HepG2 (cell line): ENCODE measurements at places on chromosomes 7 and 10.
A peak's percentile ranks its signal among the peaks of the same experiment; 100 is the strongest.

DNA sequence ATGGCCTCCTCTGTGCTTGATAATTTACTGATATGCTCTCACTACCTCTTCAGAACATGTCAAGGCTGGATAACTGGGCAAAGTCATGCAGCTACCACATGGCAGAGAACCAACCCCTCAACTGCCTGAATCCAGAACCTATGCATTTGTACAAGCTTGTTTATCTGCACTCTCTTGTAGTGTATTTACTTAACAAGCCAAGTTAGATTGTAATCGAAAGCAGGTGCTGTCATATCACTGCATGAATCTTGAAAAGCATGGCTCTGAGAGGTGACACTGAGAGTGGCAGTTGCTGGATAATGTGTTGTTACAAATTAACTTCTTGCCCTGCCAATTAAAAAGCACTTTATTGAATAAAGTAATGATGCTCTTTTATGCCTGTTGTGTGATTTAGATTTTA, 588.6 kb downstream of the NRG3 start:
- no peak for DNase-seq

DNA sequence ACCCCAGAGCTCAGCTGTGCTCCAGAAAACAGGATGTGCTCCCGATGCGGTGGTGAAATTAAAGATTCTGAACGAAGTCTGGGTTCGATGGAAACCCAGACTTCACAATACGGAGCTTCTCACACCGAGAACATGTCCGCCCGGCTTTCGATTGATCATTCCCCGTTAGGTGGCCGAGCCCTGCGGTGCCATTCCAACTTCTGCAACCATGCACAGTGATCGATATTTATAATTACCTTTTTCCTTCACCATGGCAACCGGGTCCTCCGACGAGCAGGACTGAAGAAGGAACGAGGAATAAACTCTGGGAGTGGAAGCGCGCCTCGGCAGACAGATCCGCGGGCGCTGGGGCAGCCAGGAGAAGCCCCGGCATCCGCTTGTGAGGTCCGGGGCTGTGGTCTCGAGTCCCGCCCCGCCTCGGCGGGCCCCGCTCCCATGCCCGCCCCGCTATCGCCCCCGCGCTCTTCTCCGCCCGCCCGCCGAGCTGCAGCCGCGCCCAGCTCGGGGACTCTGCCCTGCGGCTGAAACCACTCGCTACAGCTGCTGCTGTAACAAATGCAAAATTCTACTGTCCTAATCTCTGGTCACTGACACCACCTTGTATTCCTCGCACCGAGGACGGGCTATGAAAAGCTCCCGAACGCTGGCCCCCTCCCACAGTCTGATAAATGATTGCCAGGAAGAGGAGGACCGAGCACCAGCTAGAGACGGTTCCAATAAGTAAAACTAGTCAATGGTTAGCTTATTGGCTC, 26.2 kb downstream of the ABLIM1 start:
- peak; percentile 76 for DNase-seq

GRCh38 chr7:152369518-152369917, 66.3 kb downstream of the KMT2C start:
- DNase-seq = no peak

DNA sequence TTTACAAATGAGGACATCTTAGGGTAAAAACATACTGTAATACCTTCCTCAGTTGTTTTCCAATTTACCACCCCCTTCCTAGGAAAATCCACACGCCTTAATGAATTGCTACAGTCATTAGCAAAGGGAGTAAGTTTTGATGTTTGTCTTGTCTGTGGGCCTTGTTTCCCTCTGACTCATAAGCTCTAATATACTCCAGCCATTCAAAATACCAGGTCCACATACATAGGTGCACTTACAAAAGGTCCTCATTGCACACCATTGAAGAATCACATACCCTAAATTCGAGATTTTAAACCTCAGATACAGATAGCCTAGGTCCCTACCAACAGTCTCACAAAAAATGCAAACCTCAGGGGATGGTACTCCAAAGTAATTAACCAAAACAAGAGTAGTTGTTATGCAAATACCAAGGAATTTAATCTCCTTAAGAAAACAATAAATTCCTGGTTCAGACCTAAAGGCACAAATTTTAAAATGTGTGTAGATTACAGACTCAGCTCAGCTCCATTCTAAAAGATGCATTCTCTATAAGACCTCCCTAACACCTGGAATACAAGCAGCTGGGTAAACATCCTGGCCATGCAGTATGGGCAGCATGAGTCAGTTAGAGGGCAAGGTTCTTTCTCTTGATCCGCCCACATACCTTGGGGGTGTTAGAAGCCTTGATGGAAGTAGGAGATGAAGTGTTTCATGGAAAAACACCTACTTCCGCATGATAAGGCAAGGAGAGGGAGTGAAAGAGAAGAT, 3.0 kb upstream of the LIPK start:
- peak; percentile 72 for DNase-seq

- DNase-seq = peak; percentile 39
Measured at GRCh38 chr10:127715782-127716378, 21.1 kb upstream of the FOXI2 start.

DNA sequence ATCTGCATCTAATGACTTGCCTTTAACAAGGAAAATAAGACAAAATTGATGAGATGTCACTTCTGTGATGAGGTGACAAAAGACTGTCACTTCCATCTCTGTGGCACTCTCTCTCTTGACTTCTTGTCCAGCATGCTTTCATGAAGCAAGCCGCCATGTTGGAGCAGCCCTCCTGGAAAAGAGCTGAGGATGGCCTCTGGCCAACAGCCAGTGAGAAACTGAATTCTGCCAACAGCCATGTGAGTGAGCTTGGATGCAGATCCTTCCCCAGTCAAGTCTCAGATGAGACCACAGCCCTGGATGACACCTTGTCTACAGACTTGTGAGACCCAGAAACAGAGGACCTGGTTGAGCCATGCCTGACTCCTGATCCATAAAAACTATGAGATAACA, 412.6 kb upstream of the SHH start:
- no peak for DNase-seq

DNA sequence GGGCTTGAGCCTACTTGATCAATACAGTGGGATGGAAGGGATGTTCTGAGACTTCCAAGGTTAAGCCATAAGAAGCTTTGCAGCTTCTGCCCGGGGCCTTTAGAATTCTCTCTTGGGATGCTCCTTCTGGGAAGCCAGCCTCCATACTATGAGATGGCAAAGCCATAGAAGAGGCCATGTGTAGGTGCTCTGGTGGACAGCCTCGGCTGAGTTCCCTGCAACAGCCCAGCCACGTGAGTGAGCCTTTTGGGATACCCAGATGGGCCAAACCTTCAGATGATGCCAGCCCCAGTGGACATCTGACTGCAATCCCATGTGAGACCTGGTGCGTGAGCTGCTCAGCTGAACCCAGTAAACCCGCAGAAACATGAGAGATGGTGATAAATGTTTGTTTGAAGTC, 370.6 kb downstream of the RPS24 start:
- DNase-seq = no peak

DNA sequence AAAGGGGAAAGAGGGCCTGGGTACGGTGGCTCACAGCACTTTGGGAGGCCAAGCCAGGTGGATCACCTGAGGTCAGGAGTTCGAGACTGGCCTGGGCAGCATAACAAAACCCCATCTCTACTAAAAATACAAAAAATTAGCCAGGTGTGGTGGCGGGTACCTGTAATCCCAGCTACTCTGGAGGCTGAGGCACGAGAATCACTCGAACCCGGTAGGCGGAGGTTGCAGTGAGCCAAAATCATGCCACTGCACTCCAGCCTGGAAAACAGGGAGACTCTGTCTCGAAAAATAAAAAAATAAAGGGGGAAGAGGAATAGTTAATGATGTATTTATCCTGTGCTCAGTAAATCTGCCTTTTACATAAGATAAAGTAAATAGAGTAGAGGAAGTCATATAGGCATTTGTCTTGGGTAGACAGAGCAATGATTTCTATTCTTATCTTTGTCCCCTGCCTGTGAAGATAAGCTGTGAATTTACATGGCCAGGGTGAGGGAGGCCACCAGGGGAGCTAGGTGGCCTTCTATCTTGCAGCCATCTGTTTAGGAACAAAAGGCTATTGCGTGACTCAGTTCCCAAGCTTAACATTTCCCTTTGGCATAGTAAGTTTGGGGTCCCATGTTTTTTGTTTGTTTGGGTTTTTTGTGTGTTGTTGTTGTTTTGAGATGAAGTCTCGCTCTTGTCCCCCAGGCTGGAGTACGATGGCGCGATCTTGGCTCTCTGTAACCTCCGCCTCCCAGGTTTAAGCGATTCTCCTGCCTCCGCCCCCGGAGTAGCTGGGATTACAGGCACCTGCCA, 73.2 kb upstream of the GTF2I start:
- peak; percentile 81 for DNase-seq

- DNase-seq = peak; percentile 72
Measured at GRCh38 chr10:52308251-52309031, 5.6 kb upstream of the DKK1 start.

- no peak for DNase-seq
Measured at GRCh38 chr10:43042503-43043341, 34.1 kb upstream of the RET start.

DNA sequence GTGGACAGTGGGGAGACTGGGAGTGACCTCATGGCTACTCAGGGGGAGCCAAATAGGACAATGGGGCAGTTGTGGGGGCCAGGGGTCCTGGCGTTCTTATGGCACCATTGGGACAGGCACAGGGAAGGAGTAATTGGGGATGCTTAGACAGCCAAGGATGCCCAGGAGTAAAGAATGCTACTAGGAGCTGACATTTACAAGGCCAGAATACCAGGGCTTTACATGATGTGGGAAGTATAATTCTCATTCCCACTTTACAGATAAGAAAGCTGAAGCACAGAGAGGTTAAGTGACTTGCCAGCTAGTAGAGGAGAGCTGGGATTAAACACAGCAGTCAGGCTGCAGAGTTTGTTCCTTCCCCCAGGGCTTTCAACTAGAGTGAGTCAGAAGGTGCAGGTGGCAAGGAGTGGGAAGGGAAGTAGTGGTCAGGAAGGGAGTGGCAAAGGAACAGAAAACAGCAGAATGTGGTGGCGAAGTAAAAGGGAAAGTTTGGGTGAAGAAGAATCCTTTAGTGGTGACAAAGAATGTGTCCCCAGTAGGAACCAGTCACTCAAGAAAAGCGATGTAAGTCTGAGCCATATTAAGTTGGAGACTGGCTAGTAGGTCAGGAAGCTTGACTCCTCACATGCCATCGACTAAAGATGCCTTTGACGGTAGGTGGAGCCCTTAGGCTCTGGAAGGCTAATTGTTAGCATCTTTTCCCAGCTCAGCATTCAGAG, 32.8 kb downstream of the CPVL start:
- DNase-seq = peak; percentile 24

DNA sequence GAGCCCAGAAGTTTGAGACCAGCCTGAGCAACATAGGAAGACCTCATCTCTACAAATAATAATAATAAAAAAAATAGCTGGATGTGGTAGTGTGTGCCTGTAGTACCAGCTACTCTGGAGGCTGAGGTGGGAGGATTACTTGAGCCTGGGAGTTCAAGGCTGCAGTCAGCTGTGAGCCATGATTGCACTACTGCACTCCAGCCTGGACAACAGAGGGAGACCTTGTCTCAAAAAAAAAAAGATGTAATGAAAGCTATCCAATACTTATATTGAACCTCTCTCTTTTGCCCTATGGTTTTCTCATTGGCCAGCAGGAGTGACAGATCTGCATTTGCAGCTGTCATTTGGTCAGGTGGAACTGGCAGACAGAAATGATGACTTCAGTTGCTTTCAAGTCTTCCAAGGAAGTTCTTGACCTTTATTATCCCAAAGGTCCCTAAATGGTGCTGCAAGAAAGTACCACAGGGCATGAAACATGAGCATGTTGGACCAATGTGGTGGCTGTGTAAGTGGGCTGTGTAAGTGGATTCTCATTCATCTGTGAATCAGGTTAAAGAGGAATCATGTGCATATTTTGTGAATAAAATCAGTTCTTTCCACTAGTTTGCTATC, 99.4 kb downstream of the CALD1 start:
- peak; percentile 30 for DNase-seq

DNA sequence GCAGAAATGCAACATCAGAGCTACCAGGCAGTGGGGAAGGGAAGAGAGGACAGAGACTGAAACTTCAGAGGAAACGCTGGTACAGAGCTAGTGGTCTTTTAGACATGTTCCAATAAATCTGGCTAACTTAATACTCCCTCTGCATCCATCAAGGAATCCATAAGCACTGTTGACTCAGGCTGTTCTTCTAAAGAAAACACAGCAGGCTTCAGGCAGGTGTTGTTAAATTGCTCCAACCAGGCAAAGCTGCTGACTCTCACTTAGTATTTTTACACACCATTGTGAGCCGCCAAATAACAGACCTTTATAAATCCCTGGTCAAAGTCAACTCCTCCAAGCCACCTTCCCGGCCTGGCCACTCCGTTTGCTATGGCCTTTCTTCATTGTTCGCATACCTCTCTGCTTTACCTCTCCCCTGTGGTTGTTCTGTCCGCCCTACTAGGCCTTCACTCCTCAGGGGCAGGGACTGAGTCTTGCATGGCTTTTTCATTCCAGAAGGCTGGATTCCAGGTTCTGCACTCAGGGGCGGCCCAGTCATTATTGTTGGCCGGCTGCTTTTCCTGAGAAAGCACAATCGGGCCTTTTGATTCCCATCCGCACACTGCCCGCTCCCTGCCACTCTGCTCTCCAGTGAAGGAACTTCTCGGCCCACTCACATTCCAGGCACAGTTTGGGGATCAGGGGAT, 18.4 kb downstream of the CREB3L2 start:
- peak; percentile 23 for DNase-seq

DNA sequence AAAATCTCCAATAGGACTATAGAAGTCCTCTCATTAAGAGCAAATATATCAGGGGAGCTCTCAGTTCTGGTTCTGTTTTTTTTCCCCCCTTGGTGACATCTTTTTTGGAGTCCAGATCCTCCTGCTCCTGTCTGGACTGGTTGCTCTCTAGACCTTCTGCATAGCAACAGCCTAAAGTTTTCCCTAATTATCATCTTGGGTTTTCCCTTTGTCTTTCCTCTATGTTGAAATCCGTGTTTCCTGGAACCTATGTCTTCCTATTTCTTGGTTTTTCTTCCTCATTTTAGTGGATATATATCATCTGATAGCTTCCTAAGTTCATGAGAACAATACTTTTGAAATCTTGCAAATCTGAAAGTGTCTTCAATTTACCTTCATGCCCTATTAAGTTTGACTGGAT, 29.7 kb upstream of the MTERF1 start:
- no peak for DNase-seq

GRCh38 chr7:68256295-68256694, 1259.7 kb downstream of the TYW1 start:
- no peak for DNase-seq

DNA sequence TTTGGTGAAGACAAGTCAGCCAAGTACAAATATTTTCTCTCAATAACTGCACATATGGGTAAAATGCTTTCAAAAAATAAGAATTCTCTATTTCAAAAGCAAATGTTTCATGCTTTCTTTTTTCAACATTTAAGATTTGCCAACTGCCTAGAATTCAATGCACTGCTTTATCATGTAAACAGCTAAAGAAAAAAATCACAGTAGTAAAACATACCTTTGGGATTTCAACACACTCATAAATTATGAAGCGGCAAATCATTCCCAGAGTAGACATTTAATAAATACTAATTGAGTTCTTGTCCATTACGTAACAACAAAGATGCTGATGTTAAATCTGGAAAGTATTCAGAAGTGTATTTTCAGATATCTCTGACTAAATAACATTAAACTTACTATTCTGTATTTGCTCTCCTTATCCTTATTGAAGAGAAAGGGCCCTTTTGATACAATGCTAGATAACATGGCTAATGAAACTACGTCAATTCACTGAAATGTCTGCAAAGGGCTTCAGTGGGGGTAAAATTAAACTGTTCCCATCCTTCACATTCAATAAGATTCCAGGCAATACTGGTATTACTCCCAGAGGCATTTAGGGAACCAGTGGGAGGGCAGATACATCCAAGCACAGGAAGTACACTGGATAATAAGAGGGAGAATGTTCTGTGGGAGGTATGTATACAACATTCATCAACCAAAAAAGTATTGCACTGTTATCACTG, 13.9 kb downstream of the NAPEPLD start:
- DNase-seq = no peak
